ENCODE measurements at places on chromosomes 3 and 15.

DNA sequence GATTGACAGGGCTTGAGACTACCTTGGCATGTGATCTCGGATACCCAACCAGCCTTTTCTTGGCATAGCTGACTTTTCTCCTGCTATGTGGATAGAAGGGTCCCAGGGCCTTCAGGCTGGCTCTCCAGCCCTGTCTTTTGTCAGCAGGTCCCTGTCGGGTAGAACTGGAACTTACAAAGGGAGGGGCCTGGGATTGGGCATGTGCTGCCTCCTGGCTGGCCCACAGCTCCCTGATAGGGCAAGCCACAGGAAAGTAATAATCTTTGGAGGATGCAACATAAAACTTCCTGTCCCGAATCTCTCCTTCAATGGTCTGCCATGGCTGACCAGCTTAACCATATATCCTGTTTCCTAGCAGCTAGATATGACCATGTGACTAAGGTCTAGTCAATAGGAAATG lies 89.1 kb downstream of the ABHD5 start:
- DNase-seq: no peak

GRCh38 chr3:17664923-17665322 lies 77.5 kb downstream of the TBC1D5 start:
- no peak for DNase-seq

DNA sequence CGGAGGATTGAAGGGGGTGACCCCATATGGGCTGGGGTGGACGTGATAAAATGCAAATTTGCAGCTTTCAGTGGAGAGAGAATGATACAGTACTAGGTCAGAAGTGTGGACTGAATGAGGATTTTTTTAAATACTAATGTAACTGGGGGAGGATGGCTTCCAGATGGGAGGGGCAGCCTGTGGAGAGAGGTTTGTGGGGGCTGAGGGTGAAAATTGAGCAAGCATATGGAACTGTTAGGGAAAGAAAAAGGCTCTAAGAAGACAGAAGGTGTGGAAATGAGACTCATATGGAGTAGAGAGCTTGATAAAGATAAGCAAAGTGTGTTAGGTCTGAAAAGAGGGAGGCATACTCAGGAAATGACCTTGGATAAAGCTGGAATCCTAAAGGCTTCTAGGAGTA lies 926.4 kb downstream of the IGSF11 start:
- DNase-seq: no peak

GRCh38 chr3:133663569-133664313 lies 2.0 kb upstream of the TOPBP1 start:
- DNase-seq: peak; percentile 41

DNA sequence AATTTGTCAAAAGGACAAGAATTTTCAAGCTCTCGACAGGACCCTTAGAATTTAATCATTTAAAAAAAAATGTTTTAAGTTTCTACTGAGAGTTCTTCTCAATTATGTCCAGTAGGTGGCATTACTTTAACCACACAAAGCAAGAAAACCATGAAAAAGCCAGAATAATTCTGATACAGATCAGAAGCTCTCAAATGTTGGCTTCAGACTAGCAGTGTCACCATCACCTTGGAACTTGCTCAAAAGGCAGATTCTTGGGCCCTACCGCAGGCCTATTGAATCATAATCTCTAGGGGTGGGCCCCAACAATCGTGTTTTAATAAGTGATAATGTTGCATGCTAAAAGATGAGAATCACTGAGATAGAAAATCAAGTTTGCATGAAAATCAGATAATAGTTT lies 99.5 kb upstream of the KCNMB2 start:
- DNase-seq: no peak

DNA sequence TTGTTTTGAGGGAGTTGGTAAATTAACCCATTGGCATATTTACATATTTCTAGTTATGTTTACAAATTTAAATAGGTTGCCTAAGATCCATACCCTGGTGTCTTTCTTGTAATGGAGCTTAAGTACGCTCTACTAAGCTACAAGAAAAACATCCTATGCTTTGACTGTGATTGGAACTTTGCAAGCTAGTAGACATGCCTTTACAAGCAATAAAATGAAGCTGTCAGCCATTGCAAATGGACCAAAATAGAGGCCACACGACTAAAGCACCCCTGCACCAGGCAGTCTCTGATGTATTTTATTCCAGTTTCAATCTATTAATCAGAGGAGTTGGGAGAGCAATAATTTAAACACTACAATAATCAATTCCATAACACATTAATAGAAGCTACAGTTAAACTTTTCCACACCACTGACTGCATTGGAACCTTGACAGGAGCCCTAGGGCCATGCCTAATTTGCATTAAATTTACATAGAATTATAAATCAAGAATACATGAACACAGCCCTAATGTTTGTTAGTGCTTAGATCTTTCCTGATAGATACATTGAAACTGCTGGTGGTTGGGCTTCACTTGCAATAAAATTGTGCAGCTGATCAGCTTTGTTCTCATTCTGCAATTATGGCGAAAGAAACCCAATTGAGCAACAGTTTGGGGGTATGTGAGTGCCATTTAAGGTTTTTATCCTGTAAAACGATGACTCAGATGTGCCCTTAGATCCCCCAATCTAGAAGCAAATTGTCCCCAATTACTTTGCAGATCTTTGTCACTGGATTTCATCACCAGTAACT lies 360.1 kb downstream of the LSAMP start:
- DNase-seq: no peak

GRCh38 chr3:89690646-89691045 lies 583.2 kb downstream of the EPHA3 start:
- no peak for DNase-seq

GRCh38 chr3:194306771-194307640 lies 44.1 kb downstream of the CPN2 start:
- DNase-seq: peak; percentile 51

DNA sequence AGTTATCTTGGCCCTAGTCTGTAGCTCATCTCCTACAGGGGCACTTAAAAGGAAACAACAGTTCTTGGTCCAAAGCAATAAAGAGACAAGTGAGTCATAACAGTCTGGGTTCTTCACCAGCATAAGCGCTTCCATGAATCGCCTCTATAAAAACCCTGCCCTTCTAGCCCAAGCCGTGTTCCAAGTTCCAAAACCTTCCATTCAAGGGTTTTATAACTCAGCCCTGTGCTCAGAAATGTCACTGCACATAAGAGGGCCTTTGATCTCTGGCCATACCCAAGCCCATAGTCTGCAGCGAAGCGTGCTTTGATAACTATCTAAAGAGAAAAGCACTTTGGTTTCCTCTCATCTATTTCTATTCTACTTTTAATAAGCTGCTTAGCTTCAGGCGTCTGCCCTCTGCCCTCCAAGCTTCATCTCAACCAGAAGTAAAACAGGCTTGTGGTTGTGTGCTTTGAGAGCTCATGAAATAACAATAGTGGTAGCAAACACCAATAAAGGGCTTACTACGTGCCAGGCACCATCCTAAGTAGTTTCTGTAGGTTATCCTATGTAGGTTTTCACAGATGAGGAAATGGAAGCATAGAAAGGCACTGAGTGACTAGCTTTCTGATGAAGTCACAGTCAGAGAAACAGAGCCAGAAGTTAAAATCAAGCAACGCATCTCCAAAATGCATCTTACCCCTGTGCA lies 64.0 kb upstream of the AKAP13 start:
- peak; percentile 41 for DNase-seq

DNA sequence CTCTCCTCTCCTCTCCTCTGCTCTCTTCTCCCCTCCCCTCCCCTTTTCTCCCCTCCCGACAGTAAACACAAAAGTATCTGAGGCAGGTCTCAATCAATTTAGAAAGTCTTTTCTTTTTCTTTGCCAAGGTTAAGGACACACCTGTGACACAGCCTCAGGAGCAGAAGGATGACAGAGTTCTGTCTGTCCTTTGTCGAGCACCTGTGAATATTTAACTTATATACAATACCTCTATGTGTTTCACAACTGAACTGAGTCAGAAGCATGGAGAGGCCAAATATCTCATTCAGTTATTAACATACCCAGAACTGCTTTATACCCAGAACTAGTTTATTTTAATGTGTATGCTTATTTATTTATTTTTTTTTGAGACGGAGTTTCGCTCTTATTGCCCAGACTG lies 81.1 kb upstream of the ROBO1 start:
- DNase-seq: no peak

DNA sequence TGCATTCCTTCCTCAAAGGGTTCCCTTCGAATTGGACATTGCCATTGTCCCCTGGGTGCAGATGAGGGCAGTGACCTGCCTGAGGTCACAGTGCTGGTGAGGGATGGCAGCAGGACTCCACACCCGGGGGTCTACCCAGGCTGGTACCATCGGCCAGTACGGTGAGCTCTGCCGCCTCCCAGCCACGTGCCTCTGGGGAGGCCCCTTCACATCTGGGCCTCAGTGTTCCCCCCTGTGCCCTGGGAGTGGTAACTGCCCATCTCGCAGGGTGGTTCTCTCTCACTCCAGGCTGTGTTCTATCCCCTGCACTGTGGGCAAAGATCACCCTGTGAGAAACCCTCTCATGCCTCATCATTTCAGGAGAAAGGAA lies 99.4 kb upstream of the IQSEC1 start:
- no peak for DNase-seq

DNA sequence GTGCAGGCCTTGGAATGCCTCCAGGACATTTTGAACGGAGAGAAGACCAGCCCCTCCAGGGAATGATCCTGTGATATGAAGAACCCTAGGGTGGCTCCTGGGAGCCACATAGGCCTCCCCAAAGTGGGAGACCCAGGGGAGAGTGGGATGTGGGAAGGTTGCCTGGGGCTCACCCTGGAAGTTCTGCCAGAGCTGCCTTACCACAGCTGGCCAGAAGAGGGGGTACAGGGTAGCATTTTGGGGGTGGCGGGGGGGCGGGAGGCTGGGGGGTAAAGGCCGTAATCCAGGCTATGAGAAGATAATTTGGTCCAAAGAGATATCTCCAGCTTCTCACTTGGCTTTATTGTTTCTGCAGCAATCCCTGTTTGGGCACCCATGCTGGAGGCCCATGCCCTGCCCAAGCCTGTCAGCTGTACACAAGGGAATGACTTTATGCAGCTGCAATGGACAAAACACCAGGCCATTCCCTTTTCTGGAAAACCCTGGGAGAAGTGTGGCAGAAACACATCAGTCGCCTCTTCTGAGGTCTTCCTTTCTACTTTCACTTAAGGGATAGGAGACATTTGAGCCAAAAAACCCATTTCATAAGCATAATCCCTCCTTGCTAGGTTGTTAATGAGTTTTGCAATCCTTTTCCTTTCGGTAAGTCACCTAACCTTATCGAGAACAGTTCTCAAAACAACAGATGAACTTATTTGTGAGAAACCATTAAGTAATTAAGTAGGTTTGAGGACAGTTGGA lies 11.0 kb upstream of the MUSTN1 start:
- peak; percentile 53 for DNase-seq

DNA sequence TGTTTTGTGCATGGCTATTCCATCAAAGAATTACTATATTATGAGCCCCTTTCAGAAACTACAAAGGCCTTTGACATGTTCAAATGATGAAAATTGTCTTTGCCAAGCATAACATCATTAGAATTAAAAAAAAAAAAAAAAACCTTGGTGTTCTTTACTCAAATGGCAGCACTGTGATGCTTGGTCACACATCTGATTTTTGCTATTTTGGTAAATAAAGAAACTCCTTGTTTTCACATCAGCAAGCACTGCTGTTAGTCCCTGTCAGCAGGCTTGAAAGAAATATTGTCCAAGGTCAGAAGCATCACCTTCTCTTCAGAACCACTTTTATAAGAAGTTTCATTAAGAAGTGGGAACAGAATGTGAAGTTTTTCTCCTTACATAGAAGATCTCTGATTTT lies 537.3 kb downstream of the MFSD1 start:
- no peak for DNase-seq

- no peak for DNase-seq
Measured at GRCh38 chr3:43582866-43583265, 38.9 kb downstream of the ANO10 start.

DNA sequence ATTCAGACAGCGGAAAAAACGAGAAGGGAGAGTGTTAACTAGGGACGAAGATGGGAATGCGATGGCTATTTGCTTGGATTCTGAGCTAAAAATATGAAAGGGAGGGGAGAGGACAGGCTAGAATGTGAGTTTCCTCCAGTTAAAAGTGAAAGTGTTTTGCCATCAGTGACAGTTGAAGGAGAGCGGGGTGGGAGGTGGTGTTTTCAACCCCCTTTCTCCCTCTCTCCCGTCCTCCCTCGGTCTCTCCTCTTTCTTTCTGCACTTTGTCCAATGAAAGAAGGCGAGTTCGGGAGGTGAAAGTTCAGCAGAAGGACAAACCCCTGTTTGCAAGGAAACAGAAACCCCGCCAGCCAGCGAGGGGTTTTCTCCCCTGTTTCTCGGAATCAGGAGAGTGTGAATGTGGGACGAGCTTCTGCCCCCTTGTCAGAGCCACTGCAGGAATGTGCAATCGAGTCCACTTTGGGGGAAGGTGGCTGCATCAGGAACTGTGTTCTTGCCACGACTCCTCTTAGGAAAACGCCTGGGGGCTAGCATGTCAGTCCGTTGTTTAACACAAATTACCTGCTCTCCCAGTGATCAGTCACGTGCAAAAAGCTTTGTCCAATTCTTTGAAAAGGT lies 975 bp upstream of the FOXP1 start:
- peak; percentile 79 for DNase-seq

GRCh38 chr15:39391230-39391629 lies 189.6 kb upstream of the THBS1 start:
- DNase-seq: no peak

All from activated T-cell treated with anti-CD3 and anti-CD28 coated beads, Interleukin-2, amount 50 U/mL, for 48 hours (primary cell).